ENCODE measurements at places on chromosomes 5 and 9.

- DNase-seq, result no peak
These were observed 213.8 kb downstream of the FAM114A2 start for GRCh38 chr5:153824909-153825308.

DNA sequence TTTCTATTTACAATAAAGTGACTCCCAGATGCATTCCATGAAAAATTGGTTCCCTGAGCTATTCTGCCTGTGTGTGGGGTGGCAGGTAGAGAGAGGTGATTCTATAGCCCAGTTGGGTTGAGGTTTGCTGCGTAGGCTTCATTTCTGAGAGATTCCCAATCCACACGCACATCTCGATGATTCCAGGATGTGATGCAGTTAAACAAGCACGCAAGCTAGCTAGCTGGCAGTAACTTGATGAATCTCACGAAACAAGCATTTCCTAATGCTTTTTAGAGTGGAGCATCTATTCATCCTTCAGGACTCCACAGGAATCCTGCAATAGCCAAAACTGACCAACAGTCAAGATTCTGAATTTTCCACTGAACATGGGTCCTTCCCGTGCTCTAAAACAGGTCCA lies 43.8 kb upstream of the CER1 start:
- no peak for DNase-seq

DNA sequence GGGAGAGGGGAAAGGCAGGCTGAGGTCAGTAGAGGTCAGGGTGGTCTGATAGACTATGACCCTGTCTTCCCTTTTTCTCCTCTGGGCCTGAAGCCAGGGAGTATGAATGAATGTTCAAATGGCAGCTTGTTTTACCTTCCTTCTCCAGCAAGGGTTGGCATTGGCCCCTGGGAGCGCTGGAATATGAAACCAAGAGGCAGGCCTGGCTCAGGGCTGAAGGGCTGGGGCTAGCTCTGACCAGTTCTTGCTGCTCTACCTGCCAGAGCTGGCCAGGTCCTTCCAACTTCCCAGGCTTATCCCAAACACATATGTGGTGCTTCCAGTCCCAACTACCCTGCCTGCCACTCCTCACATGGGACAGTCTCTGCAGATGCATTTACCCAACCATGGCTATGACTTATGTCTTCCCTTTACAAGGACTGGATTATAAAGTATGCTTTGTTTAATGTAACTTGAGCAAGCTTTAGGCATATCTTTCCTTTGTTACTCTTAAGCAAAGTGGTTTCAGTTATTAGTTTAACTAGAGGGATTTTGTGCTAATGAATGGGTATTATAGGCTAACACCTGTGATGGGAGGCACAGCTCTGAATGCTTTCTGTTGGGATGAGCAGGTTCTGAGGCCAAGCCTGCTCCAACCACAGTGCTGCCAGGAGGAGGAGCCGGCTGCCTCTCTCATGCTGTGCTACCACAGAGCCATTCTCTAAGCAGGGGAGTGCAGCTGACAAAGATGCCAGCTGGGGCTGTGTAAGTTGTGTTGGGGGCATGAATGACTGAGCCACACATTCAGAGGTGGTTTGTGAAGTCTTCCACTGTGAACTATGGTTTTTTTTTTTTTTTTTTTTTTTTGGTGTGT lies 6.1 kb downstream of the CCNI2 start:
- DNase-seq, result no peak

DNA sequence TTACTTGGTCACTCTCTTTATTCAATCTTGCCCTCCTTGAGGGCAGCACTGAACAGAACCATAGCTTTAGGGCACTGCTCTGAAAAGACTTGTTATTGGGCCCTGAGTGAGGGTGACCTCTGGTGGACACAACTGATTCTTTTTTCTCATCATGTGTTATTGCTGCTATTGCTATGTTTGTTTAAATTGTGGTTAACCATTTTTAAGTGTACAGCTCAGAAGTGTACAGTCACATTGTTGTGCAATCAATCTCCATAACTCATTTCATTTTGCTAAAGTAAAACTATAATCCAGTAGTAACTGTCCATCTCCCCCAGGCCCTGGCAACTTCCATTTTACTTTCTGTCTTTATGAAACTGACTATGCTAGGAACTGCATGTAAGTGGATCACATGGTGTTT lies 351.1 kb upstream of the RIOK2 start:
- peak; percentile 87 for DNase-seq

GRCh38 chr5:8538821-8539220 lies 669.9 kb downstream of the MTRR start:
- no peak for DNase-seq

- DNase-seq, result peak; percentile 76
These were observed 127.7 kb downstream of the RGS3 start for GRCh38 chr9:113590991-113591898.

GRCh38 chr9:83186155-83186737 lies 123.3 kb upstream of the RASEF start:
- DNase-seq, result no peak

DNA sequence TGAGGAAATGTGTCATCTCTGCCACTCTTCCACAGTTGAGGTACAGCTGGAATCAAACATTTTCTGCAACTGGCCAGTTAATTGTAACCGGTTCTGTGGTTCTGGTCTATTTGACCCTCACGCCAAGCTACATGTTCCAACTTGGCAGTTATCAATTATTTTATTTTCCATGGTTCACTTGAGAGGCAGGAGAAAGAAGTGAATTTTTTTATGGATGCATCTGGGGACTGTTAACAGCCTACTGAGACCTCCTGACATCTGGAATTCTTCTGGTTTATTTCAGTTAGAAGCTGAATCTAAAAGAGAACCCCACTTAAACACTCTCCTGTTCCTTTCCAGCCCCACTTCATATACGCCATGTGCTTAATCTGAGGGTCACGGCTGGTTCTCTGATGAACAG lies 372.3 kb downstream of the DNAH5 start:
- no peak for DNase-seq

DNA sequence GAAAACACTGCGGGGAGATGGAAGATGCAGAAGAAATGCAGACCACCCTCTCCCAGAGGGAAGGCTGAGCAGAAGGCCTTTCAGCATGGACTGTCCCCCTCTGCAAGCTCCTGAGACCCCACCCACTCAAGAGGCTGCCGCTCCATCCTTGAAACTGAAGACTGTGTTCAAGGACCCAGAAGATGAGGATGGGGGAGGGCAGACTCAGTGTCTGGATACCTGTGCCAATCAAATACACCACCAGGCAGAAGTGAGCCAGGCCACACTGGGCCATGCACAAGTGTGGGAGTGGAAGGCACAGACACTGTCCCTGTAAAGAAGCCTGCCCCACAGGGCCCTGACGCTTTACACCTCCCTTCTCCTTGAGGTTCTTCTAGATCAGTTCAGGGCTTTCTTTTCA lies 40.0 kb upstream of the IPPK start:
- no peak for DNase-seq
